Activated B cell treated with CpG ODN at 0.5 μM for 24 hours (primary cell): ENCODE measurements at places on chromosomes 3 and 15.

DNA sequence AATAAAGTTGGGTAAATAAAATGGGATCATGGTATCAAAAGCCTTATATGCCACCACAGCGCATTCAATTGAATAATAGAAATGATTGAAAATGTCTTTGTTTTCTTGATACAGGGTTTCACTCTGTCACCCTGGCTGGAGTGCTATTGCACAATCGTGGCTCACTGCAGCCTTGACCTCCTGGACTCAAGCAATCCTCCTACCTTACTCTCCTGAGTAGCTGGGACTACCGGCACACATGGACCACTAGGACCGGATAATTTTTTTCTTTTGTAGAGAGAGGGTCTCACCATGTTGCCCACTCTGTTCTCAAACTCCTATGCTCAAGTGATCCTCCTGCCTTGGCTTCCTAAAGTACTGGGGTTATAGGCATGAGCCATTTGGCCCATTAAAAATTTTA is 33.8 kb upstream of the BBX start:
- no peak for DNase-seq

GRCh38 chr15:25832158-25832557 is 31.0 kb downstream of the ATP10A start:
- DNase-seq = no peak

DNA sequence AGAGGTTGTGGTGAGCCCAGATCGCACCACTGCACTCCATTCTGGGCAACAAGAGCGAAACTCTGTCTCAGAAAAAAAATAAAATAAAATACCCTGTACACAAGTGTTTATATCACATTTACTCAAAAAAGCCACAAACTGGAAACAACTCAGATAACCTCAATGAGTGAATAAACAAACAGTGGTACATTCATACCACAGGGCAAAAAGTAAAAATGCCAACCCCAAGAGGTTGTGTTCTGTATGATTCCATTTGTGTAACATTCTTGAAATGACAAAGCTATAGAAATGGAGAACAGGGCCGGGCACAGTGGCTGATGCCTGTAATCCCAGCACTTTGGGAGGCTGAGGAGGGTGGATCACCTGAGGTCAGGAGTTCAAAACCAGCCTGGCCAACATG is 12.9 kb downstream of the EDC3 start:
- no peak for DNase-seq

GRCh38 chr3:195774917-195775316 is 36.8 kb downstream of the MUC4 start:
- DNase-seq = no peak

DNA sequence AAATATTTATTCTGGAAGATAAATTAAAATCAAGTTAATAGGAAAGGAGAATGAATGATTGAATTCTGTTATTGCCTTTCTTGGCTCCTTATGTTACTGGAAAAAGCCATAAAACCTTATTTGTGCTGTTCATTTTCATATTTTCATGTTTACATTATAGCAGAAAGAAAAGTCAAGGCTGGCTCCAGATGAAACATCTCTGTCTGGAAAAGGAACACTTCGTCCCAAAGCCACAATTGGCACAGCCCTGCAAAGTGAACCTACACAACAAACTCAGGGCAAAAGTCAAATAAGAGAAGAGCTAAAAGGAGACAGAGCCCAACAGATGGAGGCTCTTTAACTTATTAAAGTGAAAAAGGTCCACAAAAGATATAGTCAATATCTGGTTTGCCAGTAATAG is 73.4 kb downstream of the GTPBP8 start:
- no peak for DNase-seq

GRCh38 chr3:105448338-105448982 is 81.8 kb downstream of the ALCAM start:
- no peak for DNase-seq

- DNase-seq = no peak
These were observed 31.0 kb upstream of the ATOSA start for GRCh38 chr15:52710050-52710707.

GRCh38 chr3:156693166-156693565 is 18.8 kb downstream of the TIPARP start:
- DNase-seq = no peak

- DNase-seq = no peak
These were observed 4.5 kb downstream of the ARPIN start for GRCh38 chr15:89908226-89908625.

GRCh38 chr3:31345581-31345980 is 187.1 kb upstream of the STT3B start:
- DNase-seq = no peak

DNA sequence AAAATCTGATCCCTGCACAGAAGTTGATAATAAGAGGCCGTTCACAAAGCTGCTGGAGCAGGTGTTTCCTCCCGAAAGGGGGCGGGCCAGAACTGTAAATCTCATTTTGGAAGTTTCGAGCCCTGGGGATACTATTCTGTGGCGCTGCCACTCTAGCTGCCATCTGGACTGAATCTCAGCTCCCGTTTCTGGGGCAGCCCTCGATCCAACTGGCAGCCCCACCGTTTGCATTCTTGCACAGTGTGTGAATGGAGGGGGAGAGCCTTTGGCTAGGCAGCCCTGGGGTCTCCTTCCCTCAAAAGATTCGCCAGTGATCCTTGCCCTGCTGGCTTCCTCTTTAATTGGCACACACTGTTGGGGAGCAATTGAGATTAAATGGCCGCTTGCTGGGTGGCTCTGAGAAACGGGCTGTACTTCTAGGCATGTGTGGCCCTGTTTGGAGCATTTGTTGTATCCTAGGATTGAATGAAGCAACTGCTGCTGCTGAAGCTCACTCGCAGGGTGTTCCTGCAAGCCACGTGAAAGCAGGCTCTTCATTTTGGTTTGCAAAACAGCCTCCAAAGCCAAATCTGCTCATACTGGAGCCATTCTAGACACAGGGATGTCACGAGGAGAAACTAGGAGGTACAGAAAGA is 57.2 kb upstream of the TOPAZ1 start:
- DNase-seq = no peak

DNA sequence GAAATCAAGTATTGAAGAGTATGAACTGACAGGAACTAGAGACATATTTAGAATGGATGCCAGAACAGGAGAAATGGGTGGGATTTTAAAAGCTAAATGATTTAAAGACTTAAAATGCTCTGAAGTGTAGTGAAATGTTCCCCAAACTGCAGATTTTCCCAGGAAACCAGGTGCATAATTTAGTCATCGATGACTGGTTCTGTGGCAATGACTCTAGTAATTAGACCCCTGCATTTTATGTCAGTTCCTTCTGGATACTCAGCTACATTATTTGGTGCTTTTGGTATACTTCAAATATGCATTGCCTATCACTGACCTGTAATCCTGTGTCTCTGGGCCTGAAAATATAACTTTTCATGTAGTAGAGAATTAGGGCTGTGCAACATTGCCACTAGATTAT is 16.8 kb downstream of the AGTR1 start:
- no peak for DNase-seq

DNA sequence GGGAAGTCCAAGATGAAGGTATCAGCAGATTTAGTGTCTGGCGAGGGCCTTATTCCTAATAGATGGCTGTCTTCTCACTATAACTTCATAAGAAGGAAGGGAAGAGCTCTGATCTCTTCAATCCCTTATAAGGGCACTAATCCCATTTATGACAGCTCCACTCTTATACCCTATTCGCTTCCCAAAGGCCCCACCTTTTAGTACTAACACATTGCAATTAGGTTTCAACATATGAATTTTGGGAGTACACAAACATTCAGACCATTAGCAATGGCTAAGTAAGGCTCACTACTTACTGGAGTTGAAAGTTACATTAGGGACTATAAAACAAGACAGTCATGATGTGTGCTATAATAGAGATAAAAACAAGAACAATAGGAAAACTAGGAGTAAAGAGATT is 118.9 kb downstream of the NECTIN3 start:
- DNase-seq = no peak

DNA sequence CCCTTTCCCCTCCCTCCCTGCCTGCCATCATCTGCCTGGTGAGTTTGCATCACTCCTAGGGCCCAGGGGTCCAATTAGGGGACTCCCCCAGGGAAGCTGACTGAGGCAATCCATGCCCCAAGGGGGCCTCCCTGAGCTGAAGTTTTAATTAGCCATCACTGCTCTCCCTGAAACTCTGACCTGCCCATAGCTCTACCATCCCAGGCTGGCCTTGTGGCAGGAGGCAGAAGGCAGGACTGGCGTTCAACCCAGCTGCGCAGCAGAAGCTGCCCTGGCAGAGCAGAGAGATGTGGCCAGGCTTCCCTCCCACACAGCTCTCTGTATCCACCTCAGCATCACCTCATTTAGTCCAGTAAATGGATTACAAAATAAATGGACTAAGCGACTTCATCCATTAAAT is 7.7 kb upstream of the C15orf39 start:
- DNase-seq = no peak

DNA sequence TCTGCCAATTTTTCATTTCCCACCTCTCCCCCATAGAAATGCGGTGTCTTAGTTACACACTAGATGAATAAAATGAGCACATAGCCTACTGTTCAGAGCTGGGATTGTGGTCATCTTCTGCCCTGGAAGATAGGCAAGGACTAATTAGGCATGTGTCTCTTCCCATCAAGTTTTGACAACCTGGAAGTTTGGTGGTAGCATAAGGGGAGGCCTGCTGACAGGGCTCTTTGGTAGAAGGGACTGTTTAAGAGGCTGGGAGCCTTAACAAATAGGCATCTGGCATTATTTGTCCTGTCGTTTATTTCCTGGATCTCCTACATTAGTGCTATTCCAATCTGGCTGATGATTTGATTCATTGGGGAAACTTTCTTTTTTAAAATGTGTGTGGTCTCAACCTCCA is 512.3 kb downstream of the ZNF385D start:
- DNase-seq = no peak

DNA sequence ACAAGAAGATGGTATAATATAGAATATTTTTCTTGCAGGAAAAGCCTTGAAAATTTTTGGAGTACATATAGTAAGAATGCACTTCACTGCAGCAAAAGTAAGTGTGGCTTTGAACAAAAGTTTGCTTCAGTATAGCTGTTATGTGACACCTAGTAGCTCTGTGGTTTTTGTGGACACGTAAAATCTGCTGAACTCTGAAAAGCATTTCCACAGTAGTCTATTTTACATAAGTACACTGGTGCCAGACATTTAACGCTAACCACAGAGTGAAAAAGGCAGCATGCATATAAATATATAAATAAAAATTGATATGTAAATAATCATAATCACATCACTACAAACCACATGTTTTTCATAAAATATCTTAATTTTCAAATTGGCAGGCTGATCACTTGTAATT is 39.8 kb downstream of the CGGBP1 start:
- no peak for DNase-seq

GRCh38 chr3:109784852-109785631 is 447.7 kb upstream of the DPPA4 start:
- DNase-seq = no peak

DNA sequence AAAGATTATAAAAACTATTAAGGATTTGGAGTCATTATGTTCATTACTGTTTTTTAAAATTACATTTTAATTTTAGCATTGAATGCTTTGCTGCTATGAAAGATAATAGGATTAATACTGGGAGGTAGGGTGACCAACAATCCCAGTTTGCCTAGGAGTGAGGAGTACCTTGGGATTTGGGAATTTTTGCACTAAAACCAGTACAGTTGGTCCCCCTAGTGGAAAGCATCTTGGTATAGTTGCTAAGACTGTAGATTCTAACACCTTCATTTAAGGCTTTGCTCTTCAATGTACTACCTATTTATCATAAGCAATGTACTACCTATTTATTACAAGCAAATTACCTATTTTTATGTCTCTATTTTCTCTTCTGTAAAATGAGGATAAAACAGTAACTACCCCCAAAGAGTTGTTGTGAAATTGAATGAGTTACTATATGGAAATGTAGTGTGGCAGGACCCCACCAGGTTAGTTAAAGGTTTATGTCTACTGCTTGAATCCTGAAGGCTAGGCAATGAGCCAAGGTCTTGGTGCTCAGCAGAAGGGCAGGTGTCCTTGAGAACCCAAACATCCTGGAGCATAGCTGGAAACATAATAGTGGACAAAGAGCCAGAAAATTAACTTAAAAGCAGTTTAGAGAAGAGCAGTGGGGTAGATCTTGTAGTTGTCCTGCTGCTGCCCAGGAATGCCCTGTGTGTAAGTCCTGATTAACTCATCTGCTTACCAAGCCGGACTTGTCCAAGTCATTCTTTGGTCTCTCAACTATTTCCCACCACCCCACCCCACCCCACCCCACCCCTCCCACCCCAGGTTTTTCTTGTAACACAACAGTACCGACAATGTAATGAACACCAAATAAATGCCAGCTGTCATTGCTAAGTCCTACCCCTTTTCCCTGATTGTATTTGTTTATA is 49.2 kb upstream of the NMD3 start:
- DNase-seq = no peak

- no peak for DNase-seq
These were observed 112.4 kb upstream of the GOLGA8J start for GRCh38 chr15:29970402-29970695.

DNA sequence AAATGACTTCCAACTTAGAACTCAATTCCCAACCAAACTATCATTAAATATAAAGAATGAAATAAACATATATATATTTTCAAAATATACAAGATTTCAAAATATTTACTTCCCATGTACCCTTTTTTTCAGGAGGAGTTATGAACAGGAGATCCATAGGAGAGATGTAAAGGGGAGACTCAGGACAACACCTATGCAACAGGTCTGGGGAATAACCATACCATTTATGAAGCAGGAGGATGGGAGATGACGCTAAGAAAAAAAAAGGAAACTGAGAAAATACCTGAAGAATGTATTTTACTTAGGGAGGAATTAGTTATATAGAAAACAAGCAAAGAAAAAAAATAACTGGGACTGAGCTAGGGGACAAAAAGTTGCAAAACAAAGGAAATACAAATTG is 23.8 kb downstream of the INTS14 start:
- DNase-seq = no peak

DNA sequence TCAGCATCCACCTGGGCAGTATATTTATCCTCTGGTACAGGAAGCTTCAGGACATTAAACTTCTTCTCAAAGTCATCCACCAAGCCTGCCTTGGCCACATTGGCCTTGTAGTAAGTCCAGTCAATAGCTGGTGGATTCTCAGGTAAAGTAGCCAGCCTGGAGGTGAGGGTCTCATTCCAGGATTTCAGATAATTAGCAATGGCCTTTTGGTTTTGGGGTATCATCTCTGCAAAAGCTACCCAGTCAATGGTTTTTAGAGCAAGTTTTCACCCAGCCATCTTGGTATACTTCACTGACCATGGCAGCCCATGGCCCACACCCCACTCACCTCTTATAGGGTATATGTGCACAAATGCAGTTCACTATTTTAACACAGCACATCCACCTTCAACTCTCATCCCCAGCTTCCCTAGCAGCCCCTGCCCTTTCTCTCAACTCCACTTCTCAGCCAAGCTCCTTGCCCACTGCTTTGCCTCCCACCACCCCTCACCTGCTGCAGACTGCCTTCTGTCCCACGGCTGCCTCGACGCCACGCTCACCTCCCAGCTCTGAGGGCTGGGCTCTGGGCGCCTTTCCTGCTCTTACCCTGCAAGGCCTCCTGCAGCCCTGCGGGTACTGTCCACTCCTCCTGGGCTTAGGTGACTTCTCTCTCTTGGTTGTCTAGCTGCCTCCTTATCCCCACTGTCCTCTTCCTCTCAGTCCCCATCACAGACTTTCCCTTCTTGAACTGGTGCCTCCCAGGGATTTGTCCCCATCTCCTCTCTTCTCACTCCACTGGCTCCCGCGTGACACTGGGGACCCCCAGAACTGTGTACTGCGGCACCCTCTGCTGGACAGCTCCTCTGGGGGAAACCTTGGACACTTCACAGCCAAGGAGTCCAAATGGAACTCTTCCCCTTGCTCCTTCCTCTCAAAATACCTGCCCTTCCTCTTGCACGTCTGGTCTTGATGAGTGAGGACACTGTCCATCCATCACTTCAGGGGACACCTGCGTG is 1.7 kb upstream of the TGM5 start:
- DNase-seq = no peak

GRCh38 chr3:15899388-15899787 is 101.6 kb upstream of the ANKRD28 start:
- DNase-seq = no peak
